ENCODE measurements at places on chromosomes 1 and 21.

- DNase-seq: no peak
These were observed 43.1 kb downstream of the PKN2 start for GRCh38 chr1:88727205-88727604.

DNA sequence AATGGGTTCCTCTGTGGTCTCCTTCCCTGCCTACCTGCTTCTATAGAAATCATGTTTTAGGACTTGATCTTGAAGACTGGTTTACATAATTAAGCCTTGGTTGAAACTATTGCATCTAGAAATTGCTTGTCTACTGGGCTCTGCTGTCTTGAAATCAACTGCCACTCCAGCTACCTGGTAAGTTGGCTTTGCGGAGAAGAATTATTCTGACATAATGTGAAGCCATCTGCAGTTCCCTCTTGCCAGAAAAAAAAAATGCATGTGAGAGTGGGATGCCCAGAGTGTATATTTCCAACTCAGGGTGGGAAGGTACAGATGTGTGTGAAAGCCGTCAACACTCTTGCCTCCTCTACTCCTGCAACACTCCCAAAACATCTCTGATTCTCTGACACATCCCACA is 27.2 kb downstream of the C8B start:
- DNase-seq: no peak

DNA sequence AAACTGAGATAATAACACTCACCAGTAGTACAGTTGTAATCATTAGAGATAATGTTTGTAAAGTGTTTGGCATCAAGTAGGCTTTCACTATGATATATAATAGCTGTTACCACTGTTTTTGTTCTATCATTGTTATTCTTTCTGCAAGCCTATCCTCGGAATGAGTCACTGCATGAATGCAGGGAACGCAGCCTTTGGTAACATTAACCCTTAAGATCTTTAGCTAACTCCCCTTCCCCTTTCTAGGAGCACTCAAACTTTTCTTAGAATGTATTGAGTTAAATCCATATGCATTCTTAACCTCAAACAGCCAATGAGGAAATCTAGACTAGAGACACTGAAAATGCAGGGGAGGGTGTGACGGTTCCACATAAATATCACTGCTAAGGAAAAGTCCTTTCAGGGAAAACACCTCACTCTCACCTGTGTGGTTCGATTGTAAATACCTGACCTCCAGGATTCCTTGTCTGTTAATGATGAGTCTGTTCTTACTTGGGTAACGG is 467.3 kb downstream of the SETD4 start:
- no peak for DNase-seq

GRCh38 chr1:161180639-161181038 is 3.3 kb upstream of the B4GALT3 start:
- DNase-seq: no peak

DNA sequence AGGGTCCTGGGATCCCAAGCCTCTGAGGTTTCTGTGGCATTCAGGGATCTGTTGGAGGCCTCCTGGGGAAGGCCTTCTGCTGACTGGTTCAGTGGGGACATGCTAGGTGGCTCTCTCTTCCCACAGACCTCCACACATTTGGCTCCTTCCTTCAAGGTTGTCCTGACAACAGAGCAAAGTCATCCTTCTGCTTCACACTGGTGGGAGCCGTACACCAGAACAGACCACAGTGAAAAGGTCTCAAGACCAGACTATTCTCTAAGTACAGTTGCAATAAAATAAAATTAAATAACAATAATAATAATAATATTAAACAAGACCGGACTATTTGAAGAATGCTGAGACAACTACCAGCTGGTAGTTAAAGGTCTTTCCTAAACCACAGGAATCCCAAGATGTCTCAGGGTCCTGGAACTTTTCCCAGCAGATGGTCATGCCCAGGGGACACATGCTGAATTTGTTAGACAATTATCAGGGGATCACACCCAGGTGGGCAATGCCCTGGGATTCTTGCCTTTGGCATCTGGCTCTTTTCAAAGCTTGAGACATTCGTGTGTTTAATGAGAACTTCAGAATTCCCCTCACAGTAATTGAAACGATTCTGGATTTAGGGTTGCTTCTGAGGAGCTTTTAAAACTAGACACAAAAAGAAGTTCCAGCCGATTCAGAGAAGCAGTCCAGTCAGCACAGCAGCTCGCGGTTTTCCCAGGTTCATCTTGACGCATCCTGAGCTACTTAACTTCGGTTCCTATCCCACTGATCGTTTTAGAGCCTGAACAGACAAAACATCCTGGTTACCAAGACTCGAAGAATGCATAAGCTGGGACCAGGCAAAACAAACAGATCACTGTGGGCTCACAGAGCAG is 22.9 kb downstream of the HTR1D start:
- DNase-seq: peak; percentile 24

DNA sequence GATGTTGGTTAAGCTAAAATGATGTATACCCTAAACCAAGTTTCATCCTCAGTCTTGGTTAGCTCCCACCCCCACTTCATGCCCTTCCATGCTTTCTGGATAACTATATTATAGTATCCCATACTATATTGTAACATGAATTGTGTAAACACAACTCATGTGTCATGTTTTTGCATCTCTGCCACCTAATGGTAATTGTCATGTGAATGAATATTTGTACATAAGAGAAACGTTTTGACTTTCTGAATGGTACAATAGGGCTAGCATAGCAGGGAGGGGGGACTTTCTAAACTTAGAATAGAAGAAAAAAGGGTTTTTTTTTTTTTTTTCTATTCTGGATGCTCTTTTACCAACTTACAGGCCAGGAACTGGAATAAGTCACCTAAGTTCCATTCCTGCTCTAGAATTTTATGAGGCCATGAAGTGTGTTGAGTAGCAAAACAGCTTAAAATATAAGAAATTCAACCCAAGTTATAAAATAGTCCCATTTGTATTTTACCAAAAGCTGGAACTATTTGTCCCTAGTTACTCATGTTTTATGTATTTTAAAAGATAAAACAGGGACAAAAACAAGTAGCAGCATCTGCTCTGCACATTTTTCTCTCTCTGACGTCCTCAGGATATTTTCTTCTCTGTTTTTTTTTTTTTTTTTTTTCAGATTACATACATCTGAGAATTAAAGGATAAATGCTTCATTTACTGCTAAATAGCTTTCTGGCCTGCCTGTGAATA is 77.4 kb downstream of the HLX start:
- DNase-seq: no peak

GRCh38 chr21:27739187-27739586 is 772.3 kb upstream of the ADAMTS5 start:
- no peak for DNase-seq

- DNase-seq: no peak
These were observed 7.9 kb upstream of the EDN2 start for GRCh38 chr1:41492341-41492848.

- no peak for DNase-seq
These were observed 168.1 kb upstream of the CHRM3 start for GRCh38 chr1:239218301-239218700.

DNA sequence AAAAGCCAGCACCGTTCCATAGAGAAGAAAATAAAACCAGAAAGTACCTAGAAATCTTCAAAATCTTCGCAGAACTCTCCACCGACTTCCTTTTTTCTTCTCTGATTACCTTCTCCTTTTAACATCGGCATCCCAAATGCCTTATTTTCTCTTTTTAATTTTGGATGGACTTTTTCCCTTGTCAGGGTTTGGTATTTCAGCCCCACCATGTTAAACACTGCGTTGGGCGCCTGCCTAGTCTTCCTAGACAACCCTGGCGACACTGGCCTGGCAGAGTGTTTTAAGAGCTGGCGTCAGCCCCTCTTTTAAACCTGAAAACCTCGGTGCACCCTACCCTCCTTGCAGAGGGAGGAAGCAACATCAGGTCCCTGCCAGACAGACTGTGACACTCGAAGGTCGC is 66.0 kb upstream of the EFHD2 start:
- DNase-seq: no peak

All from LoVo (cell line).